ENCODE measurements at places on chromosomes 2 and 18.

DNA sequence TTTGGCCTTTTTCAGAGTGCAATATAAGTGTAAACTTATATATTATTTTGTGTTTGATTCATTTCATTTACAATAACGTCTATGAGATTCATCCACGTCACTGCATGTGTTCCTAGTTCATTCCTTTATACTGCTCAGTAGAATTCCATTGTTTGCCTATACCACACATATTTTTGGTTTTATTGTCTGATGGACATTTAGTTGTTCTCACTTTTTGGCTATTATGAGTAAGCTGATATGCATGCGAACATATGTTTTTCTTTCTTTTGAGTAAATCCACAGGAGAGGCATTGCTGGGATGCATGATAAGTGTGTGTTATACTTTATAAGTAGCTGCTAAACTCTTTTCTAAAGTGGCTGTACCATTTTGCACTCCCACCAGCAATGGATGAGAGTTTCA is 314.8 kb upstream of the HS6ST1 start:
- no peak for DNase-seq

DNA sequence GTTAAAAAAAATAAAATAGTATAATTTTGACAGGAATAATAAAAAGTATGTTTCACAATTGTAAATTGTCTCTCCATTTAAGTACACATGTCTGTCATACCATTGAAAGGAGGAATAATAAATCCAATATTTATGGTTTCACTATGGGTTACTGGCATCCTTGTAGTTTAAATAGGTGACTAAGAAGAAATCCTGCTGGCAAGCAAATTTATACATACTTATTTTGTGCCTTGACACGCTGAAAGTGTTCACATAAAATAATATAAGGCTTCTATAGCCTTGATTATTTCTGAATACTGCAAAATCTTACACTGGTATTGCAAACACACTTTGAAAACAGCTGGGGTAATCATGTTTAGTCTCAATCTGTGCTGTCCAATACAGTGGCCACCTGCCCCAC is 138.3 kb upstream of the ETAA1 start:
- DNase-seq = no peak

- DNase-seq = no peak
Measured at GRCh38 chr2:70103531-70104061, 16.3 kb downstream of the PCBP1 start.

- DNase-seq = no peak
Measured at GRCh38 chr2:203551778-203552177, 16.7 kb upstream of the RAPH1 start.

DNA sequence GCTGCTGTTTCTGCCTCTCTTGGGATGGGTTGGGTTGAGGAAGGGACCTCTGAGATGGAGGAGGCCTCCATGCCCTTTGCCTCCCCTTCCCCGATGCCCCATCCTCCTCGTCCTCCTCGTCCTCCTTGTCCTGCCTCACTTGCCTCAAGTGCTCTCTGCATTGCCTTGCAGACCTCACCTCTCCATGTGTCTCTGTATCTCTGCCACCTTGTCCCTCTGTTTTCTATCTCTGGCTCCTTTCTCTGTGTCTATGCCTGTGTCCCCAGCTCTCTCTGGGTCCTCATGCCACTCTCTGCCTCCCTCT is 87.5 kb downstream of the MCFD2 start:
- no peak for DNase-seq

DNA sequence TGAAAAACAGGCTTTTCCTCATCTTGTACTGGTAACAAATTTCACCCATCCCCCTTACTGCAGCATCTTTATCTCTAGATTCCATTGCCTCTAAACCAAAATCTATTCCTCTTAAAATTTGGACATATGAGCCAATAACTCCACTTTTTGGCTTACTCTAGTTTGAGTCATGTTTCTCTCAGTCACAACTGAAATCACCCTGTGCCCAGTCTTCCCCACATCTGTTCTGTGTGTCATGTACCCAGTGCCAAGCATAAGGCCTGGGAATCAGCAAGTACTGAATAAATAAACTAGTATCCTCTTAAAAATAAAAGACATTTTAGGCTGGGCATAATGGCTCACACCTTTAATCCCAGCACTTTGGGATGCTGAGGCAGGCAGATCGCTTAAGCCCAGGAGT is 20.8 kb upstream of the CHN1 start:
- DNase-seq = no peak

DNA sequence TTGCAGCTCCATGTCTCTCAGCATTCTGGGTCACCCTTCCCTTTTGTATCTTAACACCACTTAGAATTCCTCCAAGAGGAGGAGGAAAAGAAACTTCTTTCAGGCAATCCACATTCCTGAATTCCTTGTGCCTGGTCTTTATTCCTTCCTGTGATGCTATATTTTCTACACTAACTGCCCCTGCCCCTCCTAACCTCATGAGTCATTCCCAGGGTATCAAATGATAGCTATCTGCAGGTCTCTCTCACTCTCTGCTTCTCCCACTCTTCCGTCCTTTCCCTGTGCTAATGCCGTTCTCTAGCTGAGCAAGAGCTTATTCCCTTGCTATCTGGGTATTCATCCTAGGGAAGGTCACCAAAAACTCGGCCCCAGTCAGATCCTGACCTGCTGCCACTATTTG is 395.0 kb upstream of the TCF4 start:
- DNase-seq = no peak

DNA sequence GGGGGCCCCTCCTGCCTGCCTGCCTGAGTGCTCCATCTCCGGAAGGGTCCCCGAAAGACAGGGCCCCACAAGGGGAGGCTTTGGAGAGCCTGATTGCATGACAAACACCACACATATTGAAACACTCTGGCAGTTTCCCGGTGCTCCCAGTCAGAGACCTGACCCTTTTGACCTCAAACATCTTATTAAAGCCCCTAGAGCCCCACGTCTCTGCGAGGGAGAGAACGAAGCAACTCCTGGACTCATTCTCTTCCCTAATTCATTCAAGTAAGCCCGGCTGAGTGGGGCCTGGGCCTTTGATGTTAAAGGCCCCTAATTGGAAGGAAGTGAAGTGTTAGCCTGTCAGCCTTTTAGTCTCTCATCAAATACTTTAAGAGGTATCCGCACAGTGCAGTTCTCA is 335.6 kb downstream of the CYRIA start:
- DNase-seq = no peak

DNA sequence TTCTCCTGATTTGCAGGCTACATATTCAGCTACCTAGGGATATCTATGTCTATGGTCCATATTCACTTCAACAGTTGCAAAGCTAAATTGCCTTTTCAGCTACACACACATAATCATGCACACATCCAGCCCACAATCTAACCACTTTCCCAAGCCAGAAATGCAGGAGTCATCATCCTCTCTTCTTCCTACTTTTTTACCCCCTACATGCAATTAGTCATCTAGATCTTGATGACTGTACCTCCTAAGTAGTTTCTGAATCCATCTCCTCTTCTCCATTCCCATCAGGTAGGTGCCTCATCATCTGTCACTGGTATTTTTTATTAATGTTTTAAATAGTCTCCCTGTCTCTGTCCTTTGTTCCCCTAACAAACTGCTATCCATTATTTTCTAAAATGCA is 23.7 kb upstream of the SPRED2 start:
- no peak for DNase-seq

- DNase-seq = no peak
Measured at GRCh38 chr2:57448816-57449215, 597.8 kb upstream of the VRK2 start.

DNA sequence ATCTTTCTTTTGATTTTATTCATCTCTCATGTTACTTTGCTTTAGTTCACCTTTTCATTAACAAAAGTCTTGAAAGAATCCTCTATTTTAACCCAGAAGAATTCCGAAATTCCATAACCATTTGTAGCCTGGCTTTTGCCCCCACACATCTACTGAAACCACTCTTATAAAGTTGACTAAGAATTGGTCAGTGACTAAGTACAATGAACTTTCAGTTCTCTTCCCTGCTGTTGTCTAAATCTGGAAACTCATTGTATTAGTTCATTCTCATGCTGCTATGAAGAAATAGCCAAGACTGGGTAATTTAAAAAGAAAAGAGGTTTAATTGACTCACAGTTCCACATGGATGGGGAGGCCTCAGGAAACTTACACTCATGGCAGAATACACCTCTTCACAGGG is 49.9 kb upstream of the PNPT1 start:
- DNase-seq = no peak

- DNase-seq = no peak
Measured at GRCh38 chr2:74264281-74264680, 65.9 kb downstream of the MTHFD2 start.

- no peak for DNase-seq
Measured at GRCh38 chr2:240033330-240033678, 3.1 kb upstream of the OR6B2 start.

GRCh38 chr2:154264024-154264423 is 392.3 kb downstream of the GALNT13 start:
- DNase-seq = no peak

DNA sequence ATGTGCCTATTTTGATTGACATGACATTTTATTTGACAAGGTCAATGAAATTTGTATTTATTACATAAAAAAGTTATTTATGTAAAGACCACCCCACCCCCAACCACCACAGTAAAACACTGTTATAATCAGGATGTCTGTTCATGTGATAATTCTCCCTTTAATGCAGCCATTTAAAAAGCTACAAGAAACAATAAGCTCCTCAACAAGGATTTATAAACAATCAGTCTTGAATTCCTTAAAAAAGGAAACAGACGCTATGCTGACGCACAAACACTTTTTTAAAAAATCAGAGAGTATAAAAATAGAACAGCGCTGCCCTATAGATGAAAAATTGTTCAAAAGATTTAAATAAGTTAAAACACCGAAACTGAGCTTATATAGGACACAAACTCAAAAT is 102.2 kb downstream of the SOS1 start:
- DNase-seq = no peak

GRCh38 chr2:203685789-203686420 is 20.5 kb upstream of the CD28 start:
- no peak for DNase-seq

- no peak for DNase-seq
Measured at GRCh38 chr2:73448856-73449255, 63.2 kb downstream of the ALMS1 start.

DNA sequence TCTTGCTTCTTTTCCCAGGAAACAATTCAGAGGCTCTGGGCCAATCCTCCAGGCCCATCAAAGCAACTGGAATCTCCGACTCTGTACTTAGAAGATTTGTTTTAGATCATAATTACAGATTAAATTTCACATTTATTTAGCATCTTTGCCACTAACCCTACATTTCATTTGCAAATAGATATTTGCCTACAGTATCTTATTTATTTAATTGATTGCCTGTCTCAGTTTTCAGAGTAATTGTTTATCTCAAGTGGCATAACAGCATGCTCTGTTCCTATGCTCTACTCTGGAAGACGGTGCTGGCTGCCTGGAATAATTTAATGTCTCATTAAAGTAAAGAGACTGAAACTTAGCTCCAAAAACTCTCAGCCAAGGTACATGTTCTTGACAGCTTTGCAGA is 213.4 kb downstream of the HNMT start:
- DNase-seq = no peak

DNA sequence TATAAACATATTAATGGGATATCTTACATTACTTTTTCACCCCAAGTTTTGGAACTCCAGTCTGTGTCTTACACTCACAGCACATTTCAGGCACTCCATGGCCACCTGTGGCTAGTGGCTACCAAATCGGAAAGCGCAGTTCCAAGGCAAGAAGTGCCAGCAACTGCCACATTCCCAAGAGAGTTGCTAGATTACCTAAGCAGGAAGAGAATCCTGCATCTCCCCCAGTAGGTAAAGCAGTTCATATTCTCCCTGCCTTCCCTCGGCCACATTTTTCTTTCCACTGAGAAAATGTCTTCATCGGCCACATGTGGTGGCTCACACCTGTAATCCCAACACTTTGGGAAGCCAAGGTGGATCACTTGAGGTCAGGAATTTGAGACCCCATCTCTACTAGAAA is 62.8 kb downstream of the MEX3C start:
- no peak for DNase-seq

DNA sequence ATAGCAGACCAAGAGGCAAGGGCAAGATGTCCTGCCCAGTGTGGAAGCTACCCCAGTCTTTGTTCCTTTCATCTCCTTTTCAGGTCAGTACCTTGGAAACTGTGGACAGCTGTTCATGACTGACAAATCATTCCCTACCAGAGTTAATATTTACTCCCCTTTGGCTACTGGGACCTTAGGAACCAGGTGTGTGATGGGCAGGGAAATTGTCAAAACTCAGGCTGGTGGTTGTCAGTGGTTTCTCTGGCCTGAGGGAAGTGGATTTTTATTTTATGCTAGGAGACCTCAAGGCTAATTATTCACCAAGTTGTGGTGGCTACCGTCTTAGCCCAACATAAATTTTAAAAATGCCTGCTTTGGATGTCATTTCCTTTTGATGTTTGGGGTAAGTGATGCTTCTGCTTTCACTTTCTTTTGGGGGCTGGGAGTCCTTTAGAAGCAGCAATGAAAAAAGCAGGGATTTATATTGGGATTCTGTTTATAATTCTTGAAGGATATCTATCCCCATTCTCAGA is 119.3 kb downstream of the SETBP1 start:
- DNase-seq = no peak

GRCh38 chr2:232888099-232888836 is 18.2 kb downstream of the SNORC start:
- DNase-seq = no peak

- no peak for DNase-seq
Measured at GRCh38 chr2:236157815-236158498, 10.2 kb downstream of the GBX2 start.

Data from T-helper 22 cell (primary cell).